ENCODE measurements at places on chromosomes 6 and 20.

- no peak for DNase-seq
These were observed 21.4 kb downstream of the GSTA2 start for GRCh38 chr6:52741872-52742271.

- peak; percentile 18 for DNase-seq
These were observed 711 bp upstream of the SIRT5 start for GRCh38 chr6:13573669-13574110.

DNA sequence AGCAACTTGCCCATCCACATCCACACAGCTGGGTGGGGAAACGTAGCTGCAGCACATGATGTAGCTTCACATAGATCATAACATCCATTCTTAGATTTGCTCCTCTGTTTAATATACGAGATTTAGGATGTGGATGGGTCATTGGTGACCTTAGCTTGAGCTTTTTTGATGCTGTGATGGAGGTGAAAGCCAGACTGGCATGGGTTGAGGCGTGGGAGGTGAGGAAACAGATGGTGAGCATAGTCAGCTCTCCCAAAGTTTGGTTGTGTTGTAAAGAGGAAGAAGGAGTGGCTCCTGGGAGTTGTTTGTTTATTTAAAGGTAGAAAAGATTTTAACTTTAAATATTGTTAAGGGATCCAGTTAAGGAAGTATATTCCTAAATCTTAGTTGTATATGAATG is 5.3 kb downstream of the ARFGEF2 start:
- no peak for DNase-seq

GRCh38 chr20:57080796-57081195 is 185.6 kb downstream of the BMP7 start:
- no peak for DNase-seq

DNA sequence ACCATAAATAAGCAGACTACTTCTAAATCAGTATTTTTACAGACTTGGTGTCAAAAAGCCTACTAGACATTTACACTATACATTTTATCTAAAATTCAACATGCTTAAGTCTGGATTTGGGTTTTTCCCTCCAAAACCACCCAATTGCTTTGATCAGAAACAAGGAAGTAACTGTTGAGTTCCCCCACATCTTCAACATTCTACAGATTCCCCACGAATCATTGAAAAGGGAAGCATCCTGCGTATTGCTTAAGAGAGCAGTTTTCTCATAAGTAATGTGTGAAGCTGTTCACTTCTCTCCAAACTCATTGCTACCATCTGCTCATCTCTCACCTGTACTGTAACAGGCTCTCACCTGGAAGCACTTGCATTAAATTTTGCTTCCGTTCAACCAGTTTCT is 36.4 kb upstream of the RNF144B start:
- no peak for DNase-seq

Data from occipital lobe (tissue), 3 donors.